ENCODE measurements at places on chromosomes 13 and 19.

DNA sequence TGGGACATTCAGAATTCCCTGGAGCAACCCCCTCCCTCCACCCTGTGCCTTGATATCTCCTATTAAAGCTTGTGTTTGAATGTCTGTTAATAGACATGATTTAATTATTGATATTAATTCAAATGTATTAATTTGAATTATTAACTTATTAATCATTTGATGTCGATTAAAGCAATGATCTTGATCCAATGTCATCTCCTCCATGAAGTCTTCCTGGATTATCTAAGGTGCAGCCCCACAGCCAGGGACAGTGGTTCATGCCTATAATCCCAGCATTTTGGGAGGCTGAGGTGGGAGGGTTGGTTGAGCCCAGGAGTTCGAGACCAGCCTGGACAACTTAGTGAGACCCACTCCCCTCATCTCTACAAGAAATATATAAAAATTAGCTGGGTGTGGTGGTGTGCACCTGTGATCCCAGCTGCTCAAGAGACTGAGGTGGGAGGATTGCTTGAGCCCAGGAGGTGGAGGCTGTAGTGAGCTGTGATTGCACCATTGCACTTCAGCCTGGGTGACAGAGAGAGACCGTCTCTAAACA lies 9.6 kb downstream of the FEM1A start:
- H3K4me3 ChIP-seq = no peak overlapping the region
- no peak overlapping the region for H3K27ac ChIP-seq
- no peaks in the 10 kb centered on the region for H3K4me1 ChIP-seq
- H3K36me3 ChIP-seq = peaks cover 5% of the 10 kb centered on the region
- DNase-seq = no peak
- no peaks in the 10 kb centered on the region for H3K27me3 ChIP-seq

- H3K4me3 ChIP-seq = peak overlapping the region; percentile 86
- H3K27me3 ChIP-seq = no peaks in the 10 kb centered on the region
- DNase-seq = no peak
- peaks cover 66% of the 10 kb centered on the region for H3K4me1 ChIP-seq
- peak overlapping the region; percentile 89 for H3K27ac ChIP-seq
- H3K36me3 ChIP-seq = peaks cover 2% of the 10 kb centered on the region
Observed at GRCh38 chr13:98575009-98575903, 1.7 kb downstream of the STK24 start.

DNA sequence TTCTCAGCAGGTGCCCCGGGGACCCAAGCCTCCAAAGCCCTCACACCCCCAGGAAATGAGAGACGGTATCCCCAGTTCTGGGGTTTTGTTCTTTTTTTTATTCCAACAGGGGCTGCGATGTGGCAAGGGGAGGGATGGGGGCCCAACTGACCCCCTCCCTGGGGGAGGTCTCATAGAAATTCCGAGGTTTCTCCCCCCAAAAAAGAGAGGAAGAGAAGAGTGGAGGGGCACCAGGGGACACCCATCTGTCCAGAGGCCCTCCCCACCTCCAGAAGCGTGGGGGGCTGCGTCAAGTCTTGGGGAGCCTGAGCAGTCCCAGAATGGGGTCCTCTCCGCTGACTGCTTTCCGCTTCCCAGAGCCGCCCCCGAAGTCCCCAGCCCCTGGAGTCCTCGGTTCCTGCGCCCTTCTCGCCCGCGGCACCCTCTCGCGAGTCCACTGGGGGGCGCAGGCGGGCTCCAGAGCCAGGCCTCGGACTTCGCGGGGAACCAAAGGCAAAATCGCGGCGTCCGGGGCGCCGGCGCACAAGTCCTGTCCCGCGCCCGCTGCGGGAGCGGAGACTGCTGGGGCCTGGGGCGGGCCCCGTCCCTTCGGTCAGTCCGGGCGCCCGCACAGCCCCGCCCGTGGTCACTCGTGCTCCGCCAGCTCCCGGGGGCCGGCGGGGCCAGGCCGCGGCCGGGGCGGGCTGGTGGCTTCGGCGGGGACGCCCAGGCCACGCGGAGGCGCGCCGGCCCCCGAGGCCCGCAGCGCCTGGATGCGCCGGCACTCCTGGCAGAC lies 4.4 kb upstream of the ATP1A3 start:
- peaks cover 69% of the 10 kb centered on the region for H3K27me3 ChIP-seq
- H3K4me3 ChIP-seq = no peak overlapping the region
- DNase-seq = no peak
- H3K36me3 ChIP-seq = no peaks in the 10 kb centered on the region
- peaks cover 10% of the 10 kb centered on the region for H3K4me1 ChIP-seq

GRCh38 chr13:35349673-35350278 lies 126.7 kb downstream of the MAB21L1 start:
- H3K36me3 ChIP-seq = no peaks in the 10 kb centered on the region
- no peaks in the 10 kb centered on the region for H3K4me1 ChIP-seq
- no peaks in the 10 kb centered on the region for H3K27me3 ChIP-seq
- DNase-seq = no peak
- no peak overlapping the region for H3K27ac ChIP-seq

GRCh38 chr13:108961542-108962125 lies 332.2 kb downstream of the MYO16 start:
- DNase-seq = no peak
- H3K27me3 ChIP-seq = no peaks in the 10 kb centered on the region
- peak overlapping the region; percentile 3 for H3K27ac ChIP-seq
- H3K4me1 ChIP-seq = peaks cover 52% of the 10 kb centered on the region
- no peak overlapping the region for H3K4me3 ChIP-seq
- H3K36me3 ChIP-seq = no peaks in the 10 kb centered on the region

- H3K27ac ChIP-seq = no peak overlapping the region
- H3K27me3 ChIP-seq = peaks cover under 1% of the 10 kb centered on the region
- H3K4me3 ChIP-seq = no peak overlapping the region
- peaks cover 8% of the 10 kb centered on the region for H3K4me1 ChIP-seq
- H3K36me3 ChIP-seq = peaks cover 2% of the 10 kb centered on the region
Observed at GRCh38 chr19:33196446-33197193, 2.5 kb downstream of the LRP3 start.

DNA sequence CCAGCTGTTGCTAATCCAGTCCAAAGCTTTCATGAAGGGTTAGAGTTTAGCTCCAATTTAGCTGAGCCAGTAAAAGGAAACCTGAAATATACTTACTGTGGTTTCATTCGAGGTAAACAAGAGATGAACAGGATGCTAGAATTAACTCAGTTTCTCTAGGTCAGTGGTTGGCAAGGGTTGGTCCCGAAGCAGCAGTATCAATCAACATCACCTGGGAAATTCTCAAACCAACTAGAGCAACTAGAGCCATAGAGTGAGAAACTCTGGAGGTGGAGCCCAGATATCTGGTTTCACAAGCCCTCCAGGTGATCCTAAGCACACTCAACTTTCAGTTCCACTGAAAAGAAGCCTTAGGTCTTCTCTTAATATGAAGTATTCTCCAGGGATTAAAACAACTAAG lies 376.7 kb downstream of the OXGR1 start:
- no peaks in the 10 kb centered on the region for H3K36me3 ChIP-seq
- H3K4me1 ChIP-seq = no peaks in the 10 kb centered on the region
- H3K27me3 ChIP-seq = peaks cover 4% of the 10 kb centered on the region

DNA sequence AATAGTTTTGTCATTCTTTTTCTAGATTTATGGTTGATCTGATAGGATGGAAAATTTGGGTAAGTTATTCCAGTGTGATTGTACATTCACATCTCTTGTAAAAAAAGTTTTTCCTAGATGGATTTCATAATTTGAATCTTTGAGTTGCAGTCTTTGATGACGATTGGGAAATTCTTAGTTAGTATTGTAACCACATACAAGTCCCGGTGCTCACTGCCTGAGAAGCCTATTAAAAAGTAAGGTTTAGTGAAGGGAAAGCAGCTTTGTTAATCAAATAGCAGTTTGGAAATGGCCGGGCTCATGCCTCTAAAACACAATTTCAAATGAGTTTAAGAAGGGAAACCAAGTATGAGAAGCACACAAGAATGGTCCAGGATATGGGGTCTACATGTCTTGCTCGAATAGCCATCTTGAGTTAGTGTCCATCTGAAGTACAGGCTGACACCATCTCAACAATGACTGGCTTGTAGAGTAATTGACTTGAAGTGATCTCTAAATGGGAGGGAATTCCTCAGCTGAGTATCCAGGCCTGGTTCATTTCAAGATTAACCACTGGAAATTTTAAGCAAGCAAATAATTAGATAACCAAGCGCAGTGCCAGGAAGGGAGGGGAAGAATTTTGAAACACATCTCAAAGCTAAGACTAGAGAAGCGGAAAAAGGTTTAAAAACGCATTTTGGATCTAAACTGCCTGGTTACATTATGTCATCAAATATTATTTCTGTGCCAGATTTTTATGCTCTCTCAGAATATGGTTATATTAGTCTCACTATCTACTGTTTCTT lies 1145.6 kb upstream of the MIR17HG start:
- no peaks in the 10 kb centered on the region for H3K36me3 ChIP-seq
- peaks cover 3% of the 10 kb centered on the region for H3K4me1 ChIP-seq
- H3K4me3 ChIP-seq = no peak overlapping the region
- no peaks in the 10 kb centered on the region for H3K27me3 ChIP-seq
- no peak overlapping the region for H3K27ac ChIP-seq

GRCh38 chr13:25232937-25233515 lies 54.3 kb downstream of the MTMR6 start:
- H3K27me3 ChIP-seq = peaks cover 7% of the 10 kb centered on the region
- peaks cover 5% of the 10 kb centered on the region for H3K4me1 ChIP-seq
- H3K36me3 ChIP-seq = no peaks in the 10 kb centered on the region
- H3K27ac ChIP-seq = no peak overlapping the region
- H3K4me3 ChIP-seq = no peak overlapping the region

- H3K27ac ChIP-seq = no peak overlapping the region
- DNase-seq = peak; percentile 88
- no peaks in the 10 kb centered on the region for H3K36me3 ChIP-seq
- no peak overlapping the region for H3K4me3 ChIP-seq
- H3K4me1 ChIP-seq = no peaks in the 10 kb centered on the region
- H3K27me3 ChIP-seq = no peaks in the 10 kb centered on the region
Observed at GRCh38 chr13:56659041-56659471, 481.7 kb upstream of the PRR20A start.

- no peak overlapping the region for H3K27ac ChIP-seq
- no peaks in the 10 kb centered on the region for H3K27me3 ChIP-seq
- no peaks in the 10 kb centered on the region for H3K36me3 ChIP-seq
Observed at GRCh38 chr13:41554180-41554579, 96.8 kb downstream of the RGCC start.
